Thoracic aorta (tissue), 2 donors: ENCODE measurements at places on chromosomes 7 and 10. TPM values are rescaled to one million over a fixed set of nuclear protein-coding genes. Genes with fewer than 3 reads are reported as not detected.

MYPN gene
- not detected for total RNA-seq

FBXL13 gene
- total RNA-seq = 0.95 TPM

SEMA3E gene
- 3.4 TPM for total RNA-seq

CACNB2 gene
- total RNA-seq = 4.5 TPM

HOXA11 gene
- total RNA-seq = 3.7 TPM

IL6 gene
- total RNA-seq = 151 TPM

CALHM2 gene
- total RNA-seq = 113 TPM

C7orf33 gene
- not detected for total RNA-seq

SEMA3D gene
- total RNA-seq = 18.5 TPM
